ENCODE measurements at places on chromosomes 4 and X.

DNA sequence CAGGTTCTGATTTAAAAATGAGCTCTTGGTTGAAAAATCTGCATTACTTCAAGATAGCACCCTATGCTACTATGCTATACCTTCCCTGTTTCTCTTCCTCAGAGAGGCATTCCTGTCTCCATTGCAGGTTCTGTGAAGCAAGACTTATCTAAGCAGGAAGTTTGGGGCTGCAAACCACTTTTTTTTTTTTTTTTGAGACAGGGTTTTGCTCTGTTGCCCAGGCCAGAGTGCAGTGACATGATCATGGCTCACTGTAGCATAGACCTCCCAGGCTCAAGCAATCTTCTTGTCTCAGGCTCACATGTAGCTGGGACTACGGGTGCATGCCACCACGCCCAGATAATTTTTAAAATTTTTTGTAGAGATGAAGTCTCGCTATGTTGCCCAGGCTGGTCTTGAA is 4.0 kb upstream of the CCNG2 start:
- DNase-seq = no peak

DNA sequence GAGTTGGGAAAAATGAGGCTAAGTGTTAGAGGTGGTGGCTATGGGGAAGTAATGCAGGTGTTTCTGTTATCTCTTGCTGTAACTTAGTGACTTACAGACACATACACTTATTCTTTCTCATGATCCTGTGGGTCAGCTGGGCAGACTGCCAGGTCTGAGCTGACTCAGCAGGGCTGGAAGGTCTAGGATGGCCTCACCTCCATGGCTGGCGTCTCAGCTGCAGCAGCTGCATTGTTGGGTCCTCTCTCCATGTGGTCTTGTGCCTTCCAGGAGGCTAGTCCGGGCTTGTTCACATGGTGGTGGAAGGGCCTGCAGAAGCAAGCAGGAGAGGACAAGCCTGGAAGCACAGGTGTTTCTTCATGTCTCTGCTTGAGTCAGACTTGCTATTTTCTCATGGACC is 172.7 kb downstream of the NHS start:
- DNase-seq = no peak

DNA sequence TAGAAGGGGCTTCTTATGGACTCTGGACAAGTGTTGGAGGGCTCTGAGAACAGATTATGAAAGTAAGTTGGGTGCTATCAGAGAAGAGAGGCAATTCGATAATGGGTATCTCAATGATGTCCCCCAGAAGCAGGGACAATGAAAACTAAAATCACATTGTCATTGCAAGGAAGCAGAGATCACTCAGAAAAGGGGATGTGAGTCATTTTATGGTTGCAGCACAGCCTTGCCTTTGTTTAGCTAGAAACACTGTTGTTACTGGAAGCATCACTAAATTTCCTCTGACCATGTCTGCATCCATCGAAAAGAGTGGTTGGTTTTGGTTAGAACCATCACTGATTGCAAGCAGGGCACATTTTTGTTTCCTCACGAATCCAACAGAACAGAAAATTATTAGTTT is 246.8 kb upstream of the NWD2 start:
- DNase-seq = no peak

- DNase-seq = peak; percentile 65
These were observed 180.4 kb downstream of the SLIT2 start for GRCh38 chr4:20432088-20432487.

DNA sequence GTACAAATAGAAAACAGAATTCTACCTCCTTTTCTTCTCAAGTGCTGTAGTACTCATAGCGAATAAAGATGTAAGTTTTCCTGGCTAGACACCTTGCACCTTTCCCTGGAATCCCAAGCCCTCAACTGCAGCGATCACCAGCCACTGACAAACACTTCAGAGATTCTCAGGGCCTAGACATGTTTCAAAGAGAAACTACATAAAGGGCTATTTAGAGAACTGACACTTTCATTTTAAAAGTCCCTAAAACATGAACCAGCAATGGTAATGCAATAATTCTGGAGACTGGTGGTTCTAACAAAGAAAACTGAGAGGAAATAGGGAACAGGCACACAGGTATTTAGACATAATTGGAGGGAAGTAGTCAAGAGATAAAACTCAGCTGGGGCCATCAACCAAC is 35.7 kb downstream of the FANCB start:
- DNase-seq = no peak
